ENCODE measurements at places on chromosomes 13 and 19. TPM values are rescaled to one million over a fixed set of nuclear protein-coding genes. Genes with fewer than 3 reads are reported as not detected.

DNA sequence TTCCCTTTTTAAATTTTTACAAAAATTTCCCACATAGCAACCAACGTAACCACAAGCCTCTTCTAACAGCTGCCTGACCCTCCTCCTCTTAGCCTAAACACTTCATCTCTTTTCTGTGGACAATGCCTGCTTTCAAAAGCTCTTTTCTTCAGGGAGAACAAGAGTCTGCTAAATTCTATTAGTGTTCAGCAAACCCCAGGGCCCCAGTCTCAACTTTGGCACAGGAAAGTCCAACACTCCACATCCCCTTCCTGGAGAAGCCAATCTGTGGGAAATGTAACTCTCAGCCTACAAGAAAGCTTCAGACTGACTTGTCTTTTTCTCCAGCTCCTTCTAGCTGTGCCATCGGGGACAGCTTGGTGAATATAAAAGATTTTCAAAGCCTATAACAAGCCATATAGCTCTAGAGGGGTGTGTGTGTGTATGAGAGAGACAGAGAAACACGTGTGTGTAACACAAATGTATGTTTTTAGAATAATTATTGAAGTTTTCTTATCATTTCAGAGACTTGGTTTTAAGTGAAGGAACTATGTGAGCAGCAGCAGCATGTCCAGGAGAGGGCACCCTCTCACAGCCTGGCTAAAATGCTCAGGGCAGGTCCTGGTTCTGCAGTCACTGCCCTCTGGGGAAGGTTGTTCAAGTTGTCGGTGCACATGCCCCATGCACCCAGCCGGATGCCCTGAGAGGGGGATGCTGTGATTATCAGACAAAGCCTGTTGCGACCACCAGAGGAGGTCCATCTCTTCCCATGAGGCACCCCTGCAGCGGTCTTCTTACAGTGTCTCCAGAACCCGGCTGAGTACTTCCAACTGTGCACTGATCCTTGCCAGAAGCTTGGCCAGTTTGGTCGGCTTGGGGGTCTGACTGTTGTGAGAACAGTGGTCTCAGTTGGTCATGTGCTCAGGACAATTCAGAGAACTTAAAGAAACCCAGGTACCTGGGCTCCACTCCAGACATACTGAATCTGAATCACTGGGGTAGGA lies 34.4 kb downstream of the CCDC70 start:
- DNase-seq, result peak; percentile 65

DNA sequence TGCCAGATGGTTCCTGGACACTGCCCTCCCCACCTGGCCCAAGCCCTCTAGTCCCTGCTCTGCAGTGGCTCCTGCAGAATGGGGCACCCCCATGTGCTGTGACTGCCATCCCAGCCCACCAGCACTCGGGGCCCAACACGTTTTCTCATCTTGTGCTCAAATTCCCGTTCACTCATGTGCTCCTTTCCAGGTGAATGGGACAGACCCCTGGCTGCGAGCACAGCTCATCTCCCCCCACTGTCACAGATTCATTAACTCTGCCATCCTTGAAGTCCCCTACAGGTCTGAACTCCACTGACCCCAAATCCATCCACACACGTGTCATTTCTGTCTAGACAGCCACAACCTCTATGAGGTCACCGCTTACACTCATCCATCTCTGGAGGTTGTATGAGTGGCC lies 23.6 kb downstream of the TUBA3C start:
- no peak for DNase-seq

DNA sequence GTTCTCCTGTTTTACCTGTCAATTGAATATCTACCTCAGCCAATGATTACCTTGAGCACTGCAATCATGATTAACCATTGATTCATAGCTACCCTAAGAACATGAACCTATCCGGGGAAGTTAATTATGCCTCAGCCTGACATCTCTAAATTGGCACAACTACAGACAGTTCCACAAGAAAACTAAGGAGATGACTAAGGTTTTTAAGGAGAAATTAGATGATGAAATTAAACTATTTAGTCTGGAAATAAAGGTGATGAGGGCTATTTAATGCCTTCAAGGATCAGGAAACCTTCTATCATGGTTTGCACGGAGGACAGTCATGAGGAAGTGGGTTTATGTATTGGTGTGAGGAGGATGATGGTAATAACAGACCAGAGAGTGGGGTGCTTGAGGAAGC lies 203.4 kb downstream of the COL4A1 start:
- peak; percentile 47 for DNase-seq

The ADPRHL1 gene
- polyA plus RNA-seq, result 0.59 TPM

The WDR88 gene
- not detected for polyA plus RNA-seq

DNA sequence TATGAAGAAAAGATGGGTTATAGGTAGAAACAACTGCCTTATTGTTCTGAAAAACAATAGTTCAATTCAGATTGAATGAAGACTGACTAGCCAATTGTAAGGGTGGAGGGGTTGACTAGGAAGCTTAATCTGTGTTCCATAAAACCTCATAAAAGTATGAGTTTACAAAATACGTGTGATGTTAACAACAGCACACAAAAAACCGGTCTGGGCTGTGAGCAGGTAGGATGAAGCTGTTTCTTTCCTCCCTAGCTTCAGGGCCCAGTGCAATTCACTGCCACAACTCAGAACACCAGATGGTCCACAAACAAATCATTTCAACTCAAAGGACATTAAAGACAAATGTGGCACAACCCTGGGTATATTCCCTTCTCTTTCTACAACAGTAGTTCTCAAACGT lies 3.2 kb downstream of the OXGR1 start:
- no peak for DNase-seq

- peak; percentile 20 for DNase-seq
These were observed 34.4 kb downstream of the DNAJC15 start for GRCh38 chr13:43057653-43058317.

GRCh38 chr19:42301646-42302203 lies at the start of gene PRR19:
PRR19 (plus strand) TSS chr19:42302132; CDS start chr19:42309585, 7,453 bp downstream.
- DNase-seq, result no peak

DNA sequence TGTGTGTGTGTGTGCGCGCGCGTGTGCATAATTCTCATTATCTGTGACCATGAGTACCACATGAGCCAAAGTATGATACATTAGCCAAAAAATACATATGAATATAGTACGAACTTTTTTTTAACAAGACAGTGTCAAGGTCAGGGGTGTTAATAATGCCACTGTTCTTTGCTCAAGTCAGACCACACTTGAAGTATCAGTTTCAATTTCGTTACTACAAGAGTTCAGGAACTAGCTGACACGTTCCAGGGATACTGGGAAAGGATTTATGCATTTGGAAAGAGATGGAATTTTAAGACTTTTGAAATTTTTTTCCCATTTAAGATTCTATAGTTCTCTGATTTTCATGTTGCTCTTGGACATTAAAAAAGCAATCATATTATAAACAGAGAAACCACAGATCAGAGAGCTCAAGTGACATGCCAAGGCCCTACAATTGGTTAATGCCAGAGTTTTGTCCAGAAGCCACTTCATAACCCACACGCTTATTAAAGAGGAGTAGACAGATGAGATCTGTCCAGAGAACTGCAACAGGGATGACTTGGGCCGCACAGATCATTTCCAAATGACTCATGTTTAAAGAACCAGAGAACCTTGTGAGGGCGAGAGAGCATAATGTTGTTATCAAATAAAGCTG lies 718.8 kb upstream of the SGCG start:
- no peak for DNase-seq

The DCT gene
- polyA plus RNA-seq, result not detected

DNA sequence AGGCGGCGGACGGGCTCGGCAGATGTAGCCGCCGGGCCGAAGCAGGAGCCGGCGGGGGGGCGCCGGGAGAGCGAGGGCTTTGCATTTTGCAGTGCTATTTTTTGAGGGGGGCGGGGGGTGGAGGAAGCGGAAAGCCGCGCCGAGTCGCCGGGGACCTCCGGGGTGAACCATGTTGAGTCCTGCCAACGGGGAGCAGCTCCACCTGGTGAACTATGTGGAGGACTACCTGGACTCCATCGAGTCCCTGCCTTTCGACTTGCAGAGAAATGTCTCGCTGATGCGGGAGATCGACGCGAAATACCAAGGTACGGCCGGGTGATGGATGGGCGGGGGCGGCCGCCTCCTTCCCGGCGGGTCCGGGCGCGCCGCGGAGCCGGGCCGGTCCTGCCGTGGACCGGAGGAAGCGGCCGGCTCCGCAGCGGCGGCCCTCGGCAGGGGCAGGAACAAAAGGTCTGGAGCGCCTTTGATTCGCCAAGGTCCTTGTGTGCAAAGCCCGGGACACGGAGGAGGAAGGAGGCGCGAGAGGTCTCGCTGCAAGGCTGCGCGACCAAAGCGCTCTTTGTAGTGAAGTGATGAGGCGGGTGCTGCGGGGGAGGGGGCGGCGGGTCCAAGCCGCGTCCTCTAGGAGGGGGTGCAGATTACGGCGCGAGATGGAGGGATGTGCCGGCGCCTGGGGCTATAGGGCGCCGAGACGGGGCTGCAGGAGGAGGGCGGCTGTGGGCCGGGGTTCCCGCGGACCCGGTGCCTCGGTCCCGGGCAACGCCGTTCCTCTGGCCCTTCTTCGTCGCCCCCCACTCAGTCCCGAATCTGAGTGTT lies 689 bp downstream of the ING1 start:
- peak; percentile 25 for DNase-seq

GRCh38 chr13:23377983-23378632 lies 55.4 kb downstream of the SACS start:
- peak; percentile 98 for DNase-seq

The DNAJC15 gene
- 33.6 TPM for polyA plus RNA-seq

GRCh38 chr19:18762125-18763023 lies 28.7 kb downstream of the COMP start:
- peak; percentile 56 for DNase-seq
